ENCODE measurements at places on chromosomes 12 and 14.
A peak's percentile ranks its signal among the peaks of the same experiment; 100 is the strongest.

DNA sequence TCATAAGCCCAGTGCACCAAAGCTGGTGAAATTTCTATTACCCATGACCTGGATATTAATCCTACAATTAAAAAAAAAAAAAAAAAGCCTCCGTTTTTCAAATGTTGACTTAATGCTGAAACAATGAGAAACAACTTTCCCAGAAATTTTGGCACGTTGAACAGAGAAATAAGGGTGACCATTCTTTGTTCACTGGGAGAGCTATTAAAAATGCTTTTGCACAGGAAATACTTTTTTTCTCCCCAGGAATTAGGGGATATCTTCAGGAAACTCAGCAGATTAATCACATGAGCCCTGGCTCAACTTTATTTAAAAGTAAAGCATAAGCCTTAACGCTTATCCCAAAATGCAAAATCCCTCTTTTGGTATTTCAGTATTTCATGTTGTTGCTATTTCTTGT is 54.8 kb upstream of the FLRT2 start:
- DNase-seq = no peak

DNA sequence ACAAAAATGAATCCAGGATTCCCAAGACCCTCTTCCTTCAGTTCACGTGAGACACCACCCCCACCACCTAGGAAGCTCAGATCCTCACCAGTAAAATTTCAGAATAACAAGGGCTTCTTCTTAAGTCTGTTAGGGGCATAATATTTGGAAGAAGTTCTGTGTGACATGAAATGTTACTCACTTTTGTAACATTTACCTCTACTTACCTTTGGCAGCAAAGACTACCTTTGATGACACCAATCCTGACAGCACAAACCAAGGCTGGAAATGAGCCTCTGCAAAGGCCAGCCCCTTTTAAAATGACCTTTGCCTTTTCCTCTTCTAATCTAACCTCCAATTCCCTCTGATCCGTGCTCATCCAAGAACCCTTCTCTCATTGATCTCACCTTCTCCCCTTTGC is 19.4 kb upstream of the KRT77 start:
- no peak for DNase-seq

- DNase-seq = no peak
Measured at GRCh38 chr14:46230540-46230939, 421.0 kb downstream of the RPL10L start.

GRCh38 chr14:94126419-94126677 is 3.1 kb downstream of the IFI27L2 start:
- DNase-seq = no peak

DNA sequence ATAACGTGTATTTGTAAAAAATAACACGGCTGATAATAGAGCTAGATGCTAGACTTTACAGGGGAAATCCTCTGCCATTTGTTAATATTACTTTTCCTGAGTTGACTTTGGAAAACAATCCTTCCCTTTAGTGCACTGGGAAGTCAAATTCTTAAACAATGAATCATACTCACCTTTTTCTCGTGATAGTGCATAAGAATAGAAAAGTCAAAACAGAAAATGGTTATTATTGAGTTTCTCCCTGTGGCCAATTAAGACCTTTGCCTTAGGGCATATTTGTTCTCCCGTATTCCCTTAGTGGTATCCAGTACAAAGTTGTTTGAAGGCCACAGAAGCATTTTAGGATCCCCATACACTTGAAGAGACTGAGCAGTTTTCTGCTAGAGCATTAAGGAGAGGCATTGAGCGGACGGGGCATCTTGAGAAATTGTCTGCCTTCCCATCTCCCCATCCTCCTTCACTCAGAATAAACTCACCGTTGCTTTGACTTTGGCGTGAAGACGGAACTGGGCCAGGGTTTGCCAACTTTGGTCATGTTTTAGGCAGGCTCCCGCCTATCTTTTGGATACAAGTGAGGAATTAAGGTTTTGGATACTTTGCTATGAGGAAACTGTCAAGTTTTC is 171.3 kb downstream of the TMTC2 start:
- DNase-seq = no peak

DNA sequence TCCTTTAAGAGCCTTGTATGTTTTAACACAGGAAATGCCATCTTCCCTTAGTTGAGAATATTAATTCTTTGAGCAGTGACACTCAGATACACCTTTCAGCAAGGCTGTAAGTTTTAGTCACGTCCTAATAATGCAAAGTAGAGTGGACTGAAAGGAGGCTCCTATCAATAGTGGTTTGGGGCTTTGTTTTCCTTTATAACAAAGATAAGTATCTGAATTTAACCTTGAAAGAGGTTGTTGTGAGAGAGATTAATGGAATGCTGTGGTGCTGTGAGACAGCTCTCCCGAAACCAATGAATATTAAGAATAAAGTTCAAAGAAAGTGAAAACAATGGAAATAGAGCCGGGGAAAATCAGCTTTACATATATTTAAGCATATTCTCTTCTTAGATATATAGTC is 259.6 kb downstream of the ERC1 start:
- DNase-seq = no peak

GRCh38 chr14:77203611-77204458 is 22.2 kb downstream of the TMEM63C start:
- DNase-seq = no peak

DNA sequence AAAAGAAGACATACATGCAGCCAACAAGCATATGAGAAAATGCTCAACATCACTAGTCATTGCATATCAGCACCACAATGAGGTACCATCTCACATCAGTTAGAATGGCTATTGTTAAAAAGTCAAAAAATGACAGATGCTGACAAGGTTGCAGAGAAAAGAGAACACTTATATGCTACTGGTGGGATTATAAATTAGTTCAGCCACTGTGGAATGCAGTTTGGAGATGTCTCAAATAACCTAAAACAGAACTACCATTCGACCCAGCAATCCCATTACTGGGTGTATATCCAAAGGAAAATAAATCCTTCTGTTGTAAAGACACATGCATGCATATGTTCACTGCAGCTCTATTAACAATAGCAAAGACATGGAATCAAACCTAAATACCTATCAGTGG is 238.4 kb downstream of the KCNC2 start:
- no peak for DNase-seq

GRCh38 chr14:50816395-50817047 is 14.4 kb downstream of the NIN start:
- no peak for DNase-seq

GRCh38 chr12:27859648-27860047 is 79.6 kb upstream of the MANSC4 start:
- no peak for DNase-seq

DNA sequence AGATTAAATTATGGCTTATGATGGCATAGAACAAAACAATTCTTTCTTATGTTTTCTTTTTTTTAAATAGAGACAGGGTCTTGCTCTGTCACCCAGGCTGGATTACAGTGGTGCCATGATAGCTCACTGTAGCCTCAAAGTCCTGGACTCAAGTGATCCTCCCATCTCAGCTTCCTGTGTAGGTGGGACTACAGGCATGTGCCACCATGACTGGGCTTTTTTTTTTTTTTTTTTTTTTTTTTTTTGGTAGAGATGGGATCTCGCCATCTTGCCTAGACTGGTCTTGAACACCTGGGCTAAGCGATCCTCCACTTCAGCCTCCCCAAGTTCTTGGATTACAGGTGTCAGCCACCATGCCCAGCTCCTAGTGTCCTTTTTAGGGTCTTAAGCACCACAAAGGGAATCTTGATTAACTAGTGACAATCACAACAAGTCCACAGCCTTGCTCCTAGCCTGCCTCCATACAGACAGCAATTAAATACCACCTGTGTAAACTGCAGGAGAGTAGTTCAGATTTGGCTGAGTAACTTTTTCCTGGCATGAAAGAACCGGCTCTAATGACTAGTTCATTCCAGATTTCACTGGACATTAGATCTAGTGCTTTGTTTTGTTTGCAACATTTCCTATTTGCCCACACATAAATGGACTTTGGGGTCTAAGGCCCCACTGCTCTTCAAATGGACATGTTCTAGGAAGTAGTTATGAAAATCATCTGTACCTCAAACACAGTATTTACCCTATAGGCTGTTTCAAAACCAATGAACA is 61.6 kb downstream of the SH2B3 start:
- DNase-seq = peak; percentile 44

DNA sequence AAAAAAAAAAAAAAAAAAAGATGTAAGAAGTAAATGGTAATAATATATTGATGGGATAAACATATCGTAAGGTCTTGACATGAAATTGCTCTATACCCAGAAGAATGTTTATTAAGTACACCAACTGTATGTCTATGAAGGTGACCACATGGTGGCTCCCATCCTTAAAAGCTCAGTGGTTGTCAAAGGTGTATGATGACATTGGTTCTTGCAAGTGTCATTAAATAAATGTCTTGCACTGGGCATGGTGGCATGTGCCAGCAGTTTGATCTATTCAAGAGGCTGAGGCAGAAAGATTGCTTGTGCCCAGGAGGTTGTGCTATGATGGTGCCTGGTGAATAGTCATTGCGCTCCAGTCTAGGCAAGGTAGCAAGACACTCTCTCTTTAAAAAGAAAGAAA is 10.4 kb downstream of the CCT2 start:
- no peak for DNase-seq

DNA sequence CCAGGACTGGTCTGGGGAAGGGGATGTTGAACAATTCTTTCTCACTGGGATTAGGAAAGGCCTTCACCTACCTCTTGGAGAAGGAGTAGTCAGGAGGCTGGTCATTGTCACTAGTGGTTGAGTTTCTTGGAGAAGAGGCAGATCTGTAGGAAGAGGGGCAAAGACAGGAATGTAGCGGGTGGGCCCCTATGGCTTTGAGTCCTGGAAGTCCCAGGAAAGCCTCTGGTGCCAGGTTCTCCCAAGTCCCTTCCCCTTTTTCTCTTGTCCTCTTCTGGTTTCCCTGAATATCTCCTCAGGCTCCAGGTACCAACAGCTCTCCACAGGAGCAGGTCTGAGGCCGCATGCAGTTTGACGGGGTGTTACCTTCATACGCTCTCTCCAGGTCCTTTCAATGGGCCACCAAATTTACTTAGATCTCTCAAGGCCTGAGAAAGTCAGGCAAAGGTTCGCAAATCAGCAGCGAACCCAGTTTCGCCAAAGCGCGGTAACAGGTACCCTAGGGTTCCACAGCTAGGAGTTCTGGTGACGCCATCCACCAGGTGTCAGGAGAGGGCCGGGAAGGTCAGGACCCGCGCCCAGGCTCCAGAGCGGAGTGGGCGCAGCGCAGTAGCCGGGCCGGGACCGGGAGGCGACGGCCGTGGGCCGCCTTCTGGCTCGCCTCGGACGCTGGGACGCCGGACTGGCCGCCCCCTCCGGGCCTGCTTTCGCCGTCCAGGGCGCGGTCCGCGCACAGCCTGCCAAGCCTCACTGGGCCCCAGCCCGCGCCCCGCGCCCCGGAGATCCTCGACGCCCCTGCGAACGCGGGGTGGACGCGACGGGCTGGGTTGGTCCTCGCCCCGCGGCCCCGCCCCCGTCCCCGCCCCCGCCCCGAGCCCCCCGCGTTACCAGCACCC is 795 bp downstream of the SMAGP start:
- peak; percentile 24 for DNase-seq

DNA sequence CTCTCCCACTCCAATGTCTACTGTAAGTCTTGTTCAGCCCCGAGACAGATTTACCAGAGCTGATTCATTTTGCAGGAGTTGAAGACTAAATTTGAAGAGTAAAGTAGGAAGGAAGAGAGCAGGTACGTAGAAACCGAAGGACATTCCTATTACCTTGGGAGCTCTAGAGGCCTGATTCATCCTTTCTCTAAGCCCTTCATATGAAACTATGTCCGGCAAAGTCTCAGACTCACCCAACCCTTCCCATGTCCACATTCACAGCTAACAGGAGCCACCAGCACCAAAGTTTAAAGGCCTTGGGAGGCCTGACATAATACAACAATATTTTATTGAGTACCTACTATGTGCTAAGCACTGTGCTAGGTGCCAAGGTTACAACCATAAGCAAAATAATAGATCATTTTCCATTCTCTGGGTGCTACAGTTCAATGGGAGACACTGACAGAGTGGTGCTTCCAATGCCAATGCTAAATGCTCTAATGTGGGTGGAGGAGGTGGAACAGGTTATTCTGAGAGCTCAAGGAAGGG is 86.6 kb downstream of the PHLDA1 start:
- DNase-seq = no peak

DNA sequence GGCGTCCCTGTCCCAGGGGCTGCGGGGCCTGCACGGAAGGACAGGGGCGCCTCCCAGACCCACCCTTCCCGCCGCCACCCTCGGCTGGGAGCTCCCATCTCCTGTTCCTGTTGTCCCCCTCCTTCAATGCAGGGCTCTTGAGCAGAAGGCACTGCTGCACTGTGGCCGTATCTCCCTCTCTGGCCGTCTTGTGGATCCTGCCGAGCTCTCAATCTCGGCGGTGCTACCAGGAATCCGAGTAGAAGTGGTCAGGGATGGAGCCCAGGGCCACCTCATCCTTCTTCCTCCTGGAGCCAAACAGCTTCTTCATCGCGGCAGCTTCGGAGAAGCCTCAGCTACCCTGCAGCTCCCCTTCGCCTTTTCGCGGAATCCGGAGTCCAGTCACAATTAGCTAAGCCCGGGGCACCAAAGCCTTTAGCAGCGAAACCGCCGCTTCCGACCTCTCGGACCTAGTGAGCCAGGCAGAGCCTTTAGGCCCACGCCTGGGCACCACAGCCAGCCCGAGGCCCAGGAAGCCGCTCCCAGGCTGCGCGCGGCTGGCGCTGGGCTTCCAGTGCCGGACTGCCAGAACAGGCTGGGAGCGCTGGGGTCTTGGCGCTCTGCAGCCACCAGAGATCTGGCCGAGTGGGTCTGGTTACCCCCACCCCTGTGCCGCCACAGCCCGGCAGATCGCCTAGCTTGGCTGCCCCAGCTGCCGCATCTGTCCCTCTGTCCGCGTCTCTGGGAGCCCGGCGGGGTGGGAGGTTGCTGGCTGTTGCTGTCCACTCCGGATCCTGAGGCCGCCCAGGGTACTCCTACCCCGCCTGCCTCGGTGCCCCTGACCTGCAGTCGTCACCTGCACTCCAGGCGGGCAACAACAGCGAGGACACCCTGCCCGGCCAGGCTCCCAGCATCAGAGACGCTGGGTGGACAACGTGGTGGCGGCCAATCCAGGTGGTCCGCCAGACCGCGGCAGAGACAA is 69.1 kb downstream of the ASCL4 start:
- DNase-seq = no peak

GRCh38 chr12:2537868-2538541 is 256.8 kb upstream of the FKBP4 start:
- DNase-seq = no peak

DNA sequence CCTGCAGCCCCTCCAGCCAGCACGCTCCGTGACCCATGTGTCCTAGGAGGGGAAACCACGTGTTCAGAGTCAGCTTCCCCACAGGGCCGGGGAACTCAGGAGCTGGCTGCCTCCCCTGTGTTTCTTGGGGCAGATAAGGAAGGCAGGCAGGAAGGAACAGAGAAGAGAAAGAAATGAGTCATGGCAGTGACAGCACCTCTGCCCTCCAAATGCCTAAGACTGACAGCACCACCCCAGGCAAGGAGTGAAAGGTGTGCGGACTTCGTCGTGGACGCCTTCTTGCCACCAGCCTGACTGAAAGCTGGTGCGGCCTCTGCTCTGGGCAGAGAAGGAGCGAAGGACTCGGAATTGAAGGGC is 167.0 kb upstream of the FKBP4 start:
- DNase-seq = no peak

DNA sequence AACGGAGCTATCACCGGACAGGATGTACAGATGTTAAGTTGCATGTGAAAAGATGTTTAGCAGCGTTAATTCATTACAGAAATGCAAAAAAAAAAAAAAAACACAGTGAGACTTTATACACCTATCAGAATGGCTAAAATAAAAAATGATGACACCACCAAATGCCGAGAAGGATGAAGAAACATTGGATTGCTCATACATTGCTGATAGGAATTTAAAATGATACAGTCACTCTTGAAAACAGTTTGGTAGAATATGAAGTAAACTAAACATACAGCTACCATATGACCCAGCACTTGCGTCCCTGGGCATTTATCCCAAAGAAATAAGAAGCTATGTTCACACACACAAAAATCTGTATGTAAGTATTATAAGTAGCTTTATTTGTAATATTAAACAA is 574.1 kb downstream of the SLC16A7 start:
- no peak for DNase-seq

Data from NCI-H774 (cell line).